Large intestine (tissue), 12 donors: ENCODE measurements at places on chromosomes 7 and 10.

DNA sequence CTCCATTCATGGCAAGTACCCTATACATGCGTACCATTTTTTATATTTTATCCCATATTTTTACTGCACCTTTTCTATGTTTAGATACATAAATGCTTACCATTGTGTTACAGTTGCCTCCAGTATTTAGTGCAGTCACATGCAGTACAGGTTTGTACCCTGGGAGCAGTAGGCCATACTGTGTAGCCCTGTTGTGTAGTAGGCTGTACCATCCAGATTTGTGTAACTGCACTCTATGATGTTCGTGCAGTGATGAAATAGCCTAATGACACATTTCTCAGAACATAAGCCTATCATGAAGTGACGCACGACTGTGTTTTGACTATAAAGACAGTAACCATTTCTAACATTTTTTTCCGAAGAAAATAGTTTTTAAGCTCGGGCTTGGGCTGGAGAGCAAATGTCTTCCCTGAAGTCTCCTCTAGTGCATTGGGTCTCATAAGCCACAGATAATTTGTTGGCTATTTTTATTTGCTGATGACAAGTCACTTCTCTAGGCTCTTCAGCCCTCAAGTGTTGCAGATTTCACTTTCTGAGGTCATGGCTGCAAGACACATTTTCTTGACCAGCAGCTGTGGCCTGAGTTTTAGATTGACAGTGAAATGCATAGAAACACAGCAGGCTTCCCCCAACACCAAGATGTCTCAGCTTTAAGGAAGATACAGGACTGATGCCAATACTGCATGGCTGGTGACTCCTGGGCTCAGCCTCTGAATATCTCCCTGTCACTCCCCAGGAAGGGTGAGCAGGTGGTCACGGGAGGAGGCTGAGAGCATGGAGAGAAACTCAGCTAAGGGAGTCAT lies 26.9 kb downstream of the EPDR1 start:
- H3K4me1 ChIP-seq, result no peaks in the 10 kb centered on the region
- H3K36me3 ChIP-seq, result no peaks in the 10 kb centered on the region
- DNase-seq, result no peak
- no peak overlapping the region for H3K27ac ChIP-seq
- H3K27me3 ChIP-seq, result no peaks in the 10 kb centered on the region

- no peaks in the 10 kb centered on the region for H3K36me3 ChIP-seq
- no peaks in the 10 kb centered on the region for H3K27me3 ChIP-seq
- H3K27ac ChIP-seq, result no peak overlapping the region
- no peak for DNase-seq
These were observed 43.2 kb upstream of the TES start for GRCh38 chr7:116167177-116167576.

DNA sequence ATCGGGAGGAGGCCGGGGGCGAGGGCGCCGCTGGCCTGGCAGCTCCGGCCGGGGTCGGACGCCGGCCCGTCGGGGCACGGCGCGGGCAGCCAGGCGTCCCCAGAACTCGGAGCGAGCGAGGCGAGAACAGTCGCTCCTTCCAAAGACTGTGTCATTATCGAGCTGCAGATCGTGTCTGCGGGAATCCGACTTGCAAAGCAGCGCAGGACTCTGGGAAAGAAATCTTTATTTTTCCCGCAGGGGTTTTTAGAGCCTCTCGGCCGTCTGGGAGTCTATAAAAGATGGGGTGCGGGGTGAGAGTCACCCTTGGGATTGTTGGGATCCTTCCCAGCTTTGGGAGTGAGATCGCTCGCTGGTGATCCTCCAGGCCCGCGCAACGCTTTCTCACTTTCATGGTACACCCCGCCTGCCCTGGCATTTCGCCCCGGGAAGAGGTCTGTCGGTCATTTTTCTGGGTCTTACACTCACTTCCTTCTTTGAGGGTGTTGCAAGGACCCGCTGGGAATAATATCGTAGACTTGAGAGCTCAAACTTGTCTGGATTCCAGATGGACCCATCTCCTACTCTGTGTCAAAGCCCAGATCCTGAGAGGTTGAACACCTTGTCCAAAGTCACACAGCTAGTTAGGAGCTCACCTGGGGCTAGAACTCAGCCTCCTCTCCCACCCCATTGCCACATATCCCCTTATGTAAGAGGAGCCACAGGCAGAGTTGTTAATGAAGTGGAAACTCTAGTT lies 1.0 kb downstream of the UBTD1 start:
- peak overlapping the region; percentile 100 for H3K4me3 ChIP-seq
- H3K27me3 ChIP-seq, result peaks cover 16% of the 10 kb centered on the region
- no peak for DNase-seq
- peaks cover 9% of the 10 kb centered on the region for H3K4me1 ChIP-seq

DNA sequence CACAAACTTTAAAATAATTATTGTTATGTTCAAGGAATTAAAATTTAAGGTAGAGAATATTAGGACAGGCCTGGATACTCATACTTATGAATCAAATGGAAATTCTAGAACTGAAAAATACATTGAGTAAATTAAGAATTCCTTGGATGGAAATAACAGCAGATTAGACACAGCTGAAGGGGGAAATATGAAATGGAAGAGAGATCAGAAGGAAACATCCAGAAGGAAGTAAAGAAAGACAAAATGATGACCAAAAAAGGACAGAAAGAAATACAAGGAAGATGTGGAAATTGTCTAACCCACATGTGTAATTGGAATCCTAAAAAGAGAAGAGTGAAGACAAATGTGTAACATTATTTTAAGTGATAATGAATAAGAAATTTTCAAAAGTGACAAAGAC lies 128.9 kb downstream of the ATRNL1 start:
- no peak for DNase-seq
- H3K4me1 ChIP-seq, result no peaks in the 10 kb centered on the region
- no peaks in the 10 kb centered on the region for H3K27me3 ChIP-seq
- no peak overlapping the region for H3K27ac ChIP-seq
- H3K4me3 ChIP-seq, result no peak overlapping the region

GRCh38 chr7:90551036-90551435 lies 45.1 kb upstream of the CDK14 start:
- H3K36me3 ChIP-seq, result no peaks in the 10 kb centered on the region
- H3K27me3 ChIP-seq, result no peaks in the 10 kb centered on the region
- no peak for DNase-seq
- H3K27ac ChIP-seq, result no peak overlapping the region
- H3K4me1 ChIP-seq, result no peaks in the 10 kb centered on the region
